ENCODE measurements at places on chromosomes 1 and 21.
A peak's percentile ranks its signal among the peaks of the same experiment; 100 is the strongest.

GRCh38 chr1:199954699-199955098 is 72.8 kb upstream of the NR5A2 start:
- no peak for DNase-seq

DNA sequence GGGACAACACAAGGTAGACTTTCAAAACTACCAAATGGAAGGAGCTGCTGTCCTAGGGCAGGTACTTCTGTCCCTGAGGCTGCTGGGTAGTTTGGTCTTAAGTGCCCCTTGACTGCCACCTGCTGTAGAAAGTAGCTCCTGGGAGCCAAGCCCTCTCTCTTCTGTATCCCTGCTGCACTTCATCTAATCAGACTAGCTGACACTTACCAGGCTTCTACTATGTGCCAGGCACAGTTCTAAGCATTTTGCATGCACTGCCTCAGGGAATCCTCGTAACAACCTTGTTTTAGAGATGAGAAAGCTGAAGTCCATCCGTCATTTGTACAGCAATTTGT is 15.9 kb upstream of the SRSF4 start:
- DNase-seq, result no peak

- no peak for DNase-seq
These were observed 11.8 kb downstream of the PSEN2 start for GRCh38 chr1:226882187-226882586.

GRCh38 chr1:162905174-162906158 is 44.5 kb upstream of the CCDC190 start:
- no peak for DNase-seq

DNA sequence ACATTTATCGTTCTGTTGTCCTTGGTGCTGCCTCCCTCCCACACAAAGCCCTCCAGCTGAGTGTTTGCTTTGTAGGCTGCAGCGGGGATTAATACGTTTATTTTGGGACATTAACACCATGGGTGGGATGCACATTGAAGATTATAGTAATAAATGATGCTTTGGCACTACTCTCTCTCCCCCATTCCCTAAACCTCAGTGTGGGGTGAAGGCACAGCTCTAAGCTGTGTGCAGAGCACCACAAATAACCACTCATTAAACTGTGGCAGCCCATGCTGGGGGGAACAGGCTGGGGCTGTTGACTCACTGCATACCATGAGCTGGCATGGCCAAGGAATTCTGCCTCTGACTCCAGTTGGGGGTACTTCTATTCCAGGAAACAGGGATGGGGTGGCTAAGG is 7.7 kb downstream of the PCP4L1 start:
- no peak for DNase-seq

- DNase-seq, result no peak
These were observed 96.4 kb downstream of the S1PR1 start for GRCh38 chr1:101333186-101333585.

DNA sequence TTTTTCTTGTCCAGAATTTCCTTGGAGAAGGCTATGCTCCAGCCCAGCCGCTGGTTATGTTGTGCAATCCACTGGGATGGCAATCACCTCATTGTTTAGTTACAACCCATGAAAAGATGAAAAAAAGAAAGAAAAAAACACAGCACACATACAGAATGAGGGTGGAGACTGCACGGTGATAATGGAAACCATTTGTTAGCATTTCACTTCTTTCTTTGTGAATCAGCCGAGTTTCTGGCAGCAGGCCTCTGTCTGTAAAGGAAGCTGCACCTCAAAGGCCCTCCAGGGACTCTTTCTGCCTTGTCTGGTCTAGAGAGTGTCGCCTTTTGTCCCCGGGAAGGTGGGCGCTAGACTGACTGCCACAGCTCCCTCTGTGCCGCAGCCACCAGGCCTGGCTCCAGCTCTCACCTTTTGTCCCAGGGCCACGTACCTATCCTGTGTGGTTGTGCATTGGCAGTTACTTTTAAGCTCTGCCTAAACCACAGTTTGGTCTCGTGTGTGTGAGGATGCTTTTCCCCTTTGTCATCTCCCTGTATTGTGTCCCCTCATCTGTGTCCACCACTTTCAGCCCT is 35.6 kb downstream of the NGF start:
- no peak for DNase-seq

DNA sequence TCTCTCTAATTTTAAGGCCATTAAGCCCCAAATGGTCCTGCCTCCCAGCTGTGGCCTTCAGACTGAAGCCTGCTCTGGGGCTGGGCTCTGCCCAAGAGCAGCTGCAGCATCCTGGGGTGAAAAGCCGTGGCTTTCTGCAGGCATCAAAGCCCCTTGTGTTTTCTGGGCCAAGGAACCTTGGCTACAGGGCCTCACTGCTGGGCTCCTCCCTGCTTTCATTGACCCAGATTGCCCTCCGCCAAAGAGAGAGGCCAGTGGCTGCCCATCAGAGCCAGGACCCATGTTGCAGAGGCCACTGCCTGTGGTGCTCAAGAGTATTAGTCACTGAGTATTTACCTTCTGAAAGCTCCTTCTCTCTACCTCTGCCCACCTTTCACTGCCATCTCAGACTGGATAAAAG is 1.6 kb downstream of the ZNF648 start:
- DNase-seq, result no peak

DNA sequence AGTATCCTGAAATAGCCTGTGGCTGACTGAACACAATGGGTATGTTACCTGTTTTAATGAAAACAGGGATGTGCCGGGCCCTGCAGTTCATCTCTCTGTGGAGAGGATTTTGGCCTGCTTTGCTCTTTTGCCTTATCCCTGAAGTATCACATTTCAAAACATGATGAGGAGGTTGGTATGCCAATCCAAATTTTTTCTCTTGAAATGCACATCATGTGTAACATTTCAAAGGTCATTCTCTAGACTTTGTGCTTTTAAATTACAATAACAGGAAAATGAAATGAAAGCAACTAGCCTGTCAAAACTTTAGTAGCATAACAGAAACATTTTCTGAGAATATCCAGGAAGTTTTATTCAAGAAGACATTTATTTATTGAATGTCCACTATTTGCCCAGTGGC is 118.9 kb downstream of the SLC44A5 start:
- DNase-seq, result no peak

DNA sequence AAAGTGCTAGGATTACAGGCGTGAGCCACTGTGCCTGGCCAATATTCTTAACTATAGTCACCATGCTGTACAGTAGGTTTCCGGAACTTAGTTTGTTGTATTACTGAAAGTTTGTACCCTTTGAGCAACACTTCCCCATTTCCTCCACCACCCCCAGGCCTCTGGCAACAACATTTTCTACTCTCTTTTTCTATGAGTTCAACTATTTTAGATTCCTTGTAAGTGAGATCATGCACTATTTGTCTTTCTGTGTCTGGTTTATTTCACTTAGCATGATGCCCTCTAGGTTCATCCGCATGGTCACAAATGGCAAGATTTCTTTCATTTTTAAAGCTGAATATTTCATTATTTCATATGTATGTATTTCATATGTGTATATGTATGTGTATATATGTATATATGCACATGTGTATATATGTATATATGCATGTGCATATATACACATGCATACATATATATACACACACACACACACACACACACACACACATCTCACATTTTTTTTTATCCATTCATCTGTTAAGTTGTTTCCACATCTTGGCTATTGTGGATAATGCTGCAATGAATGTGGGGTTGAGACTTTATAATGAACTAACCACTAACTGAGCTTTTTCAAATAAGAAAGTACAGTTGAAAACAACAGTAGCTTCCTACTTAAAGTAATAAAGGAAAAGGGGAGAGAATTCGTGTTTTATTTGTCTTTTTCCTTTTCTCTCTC is 256.8 kb upstream of the C1orf105 start:
- no peak for DNase-seq

DNA sequence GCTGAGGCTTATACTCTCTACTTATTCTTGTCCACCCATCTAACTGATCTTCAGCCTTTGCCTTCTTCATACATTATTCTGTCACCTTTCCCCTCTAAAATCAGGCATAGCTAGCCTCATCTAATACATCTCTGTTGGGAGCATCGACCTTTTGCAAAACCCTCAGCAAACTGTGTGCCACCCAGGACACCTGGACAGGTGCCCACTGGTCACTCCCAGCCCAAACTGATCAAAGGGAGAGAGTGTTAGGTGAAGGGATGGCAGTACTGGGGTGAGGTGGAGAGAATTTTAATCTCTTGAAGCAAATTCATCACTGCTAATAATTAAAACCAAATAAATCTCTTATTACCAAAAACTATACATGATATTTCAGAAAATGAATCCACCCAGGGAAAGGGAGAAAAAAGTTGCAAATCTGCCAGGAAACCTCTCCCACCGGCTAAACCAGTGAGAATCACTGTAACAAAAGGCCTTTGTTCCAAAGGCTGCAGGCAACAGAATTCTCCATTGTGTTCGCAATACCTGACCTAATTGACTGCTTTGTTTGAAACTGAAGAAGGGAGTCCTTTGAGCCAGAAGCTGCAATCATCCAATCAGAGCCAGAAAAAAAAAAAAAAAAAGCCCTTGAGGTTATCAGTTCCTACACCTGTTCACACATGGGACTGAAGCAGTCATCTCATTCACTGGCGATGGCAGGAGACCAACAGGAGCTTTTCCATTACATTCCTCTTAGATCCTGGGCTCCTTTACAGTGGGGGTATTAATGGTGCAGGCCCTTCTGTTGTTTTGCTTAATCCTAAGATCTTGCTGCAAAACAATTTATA is 172.6 kb downstream of the APP start:
- DNase-seq, result no peak

GRCh38 chr1:191052888-191053287 is 575.2 kb upstream of the BRINP3 start:
- DNase-seq, result no peak

GRCh38 chr1:225572422-225572821 is 80.5 kb downstream of the ENAH start:
- DNase-seq, result no peak

DNA sequence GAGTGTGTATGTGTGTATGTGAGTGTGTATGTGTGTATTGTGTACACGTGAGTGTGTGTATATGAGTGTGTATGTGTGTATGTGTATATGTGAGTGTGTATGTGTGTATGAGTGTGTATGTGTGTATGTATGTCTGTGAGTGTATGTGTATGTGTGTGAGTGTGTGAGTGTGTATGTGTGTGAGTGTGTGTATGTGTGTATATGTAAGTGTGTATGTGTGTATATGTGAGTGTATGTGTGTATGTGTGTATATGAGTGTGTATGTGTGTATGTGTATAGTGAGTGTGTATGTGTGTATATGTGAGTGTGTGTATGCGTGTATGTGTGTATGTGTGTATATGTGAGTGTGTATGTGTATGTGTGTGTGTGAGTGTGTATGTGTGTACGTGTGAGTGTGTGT is 49.2 kb downstream of the GREM2 start:
- DNase-seq, result no peak

DNA sequence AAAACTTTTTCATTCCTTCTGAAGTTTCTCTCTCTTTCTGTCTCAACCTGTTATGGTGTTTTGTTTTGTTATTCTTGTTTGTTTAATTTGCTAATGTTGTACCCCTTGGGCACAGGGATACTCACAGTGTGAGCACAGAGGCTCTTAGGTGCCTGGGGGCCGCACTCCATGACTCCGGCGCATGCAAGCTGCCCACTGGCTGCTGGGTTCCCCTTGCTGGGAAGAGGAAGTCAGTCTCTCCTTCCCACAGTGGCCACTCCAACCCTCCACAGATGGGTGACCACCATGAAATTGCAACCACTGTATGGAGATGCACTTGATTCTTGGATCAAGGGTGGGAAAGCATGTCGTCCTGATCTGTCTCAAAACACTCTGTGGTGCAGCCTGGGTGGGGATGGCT is 4.6 kb upstream of the CD1A start:
- no peak for DNase-seq

GRCh38 chr1:72845381-72845780 is 563.0 kb upstream of the NEGR1 start:
- DNase-seq, result no peak

GRCh38 chr1:66380452-66381212 is 153.3 kb upstream of the SGIP1 start:
- peak; percentile 68 for DNase-seq

DNA sequence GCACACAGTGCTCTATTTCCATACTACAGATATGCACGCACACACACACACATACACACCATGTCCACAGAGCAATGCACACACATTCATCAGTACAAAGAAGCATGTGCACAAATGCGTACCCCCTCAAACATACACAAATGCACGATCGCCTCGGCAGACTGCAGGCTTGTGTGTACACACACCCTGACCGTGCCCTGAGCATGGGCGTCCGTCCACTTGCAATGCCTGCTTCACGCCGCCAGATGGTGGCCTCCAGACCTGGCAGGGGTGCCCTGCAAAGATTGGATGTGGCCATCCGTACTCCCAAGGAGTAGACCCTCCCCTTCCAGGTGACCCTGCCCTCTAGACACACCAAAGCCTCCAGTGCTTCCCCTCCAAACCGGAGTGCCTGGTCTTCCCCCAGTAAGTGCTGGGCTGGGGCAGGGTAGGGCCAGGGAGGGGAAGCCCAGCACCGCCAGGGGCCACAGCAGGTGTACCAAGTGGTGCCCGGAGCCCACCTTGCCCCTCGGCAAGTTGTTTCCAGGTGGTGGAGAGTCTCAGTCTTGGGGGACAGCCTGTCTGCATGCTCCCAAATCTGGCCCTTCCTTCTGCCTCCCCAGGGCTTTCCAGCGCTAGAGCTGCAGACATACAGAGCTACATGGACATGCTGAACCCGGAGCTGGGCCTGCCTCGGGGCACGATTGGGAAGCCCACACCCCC is 20.6 kb downstream of the ESPN start:
- no peak for DNase-seq

DNA sequence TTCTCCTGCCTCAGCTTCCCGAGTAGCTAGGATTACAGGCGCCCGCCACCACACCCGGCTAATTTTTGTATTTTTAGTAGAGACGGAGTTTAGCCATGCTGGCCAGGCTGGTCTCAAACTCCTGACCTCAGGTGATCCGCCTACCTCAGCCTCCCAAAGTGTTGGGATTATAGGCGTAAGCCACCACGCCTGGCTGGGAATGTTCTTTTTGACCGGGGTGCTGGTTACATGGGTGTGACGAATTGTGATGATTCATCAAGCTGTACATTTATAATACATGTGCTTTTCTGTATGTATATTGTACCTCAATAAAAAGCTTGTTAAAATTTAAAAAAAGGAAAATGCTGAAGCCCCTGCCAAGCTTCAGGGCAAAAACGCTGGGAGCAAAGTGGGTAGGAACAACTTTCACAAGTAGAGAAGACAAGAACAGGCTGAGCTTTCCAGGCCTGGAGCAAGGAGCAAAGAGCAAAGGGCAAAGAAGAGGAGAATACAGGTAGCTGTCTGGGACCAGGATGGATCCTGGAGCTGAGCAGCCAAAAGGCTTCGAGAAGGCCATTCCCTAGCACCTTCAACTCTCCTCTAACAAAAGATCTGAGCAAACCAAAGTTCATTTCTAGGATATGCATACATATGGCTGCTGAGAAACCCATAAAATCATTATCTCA is 20.5 kb upstream of the YRDC start:
- DNase-seq, result no peak

- DNase-seq, result no peak
These were observed 32.9 kb upstream of the UTS2 start for GRCh38 chr1:7885513-7886404.

GRCh38 chr1:63618011-63618410 is 24.8 kb downstream of the PGM1 start:
- DNase-seq, result no peak

- peak; percentile 22 for DNase-seq
These were observed 735 bp upstream of the EFNA3 start for GRCh38 chr1:155077758-155078445.
